ENCODE measurements at places on chromosomes 4 and X.

- DNase-seq: no peak
Observed at GRCh38 chr4:110091434-110092140, 106.8 kb downstream of the ELOVL6 start.

DNA sequence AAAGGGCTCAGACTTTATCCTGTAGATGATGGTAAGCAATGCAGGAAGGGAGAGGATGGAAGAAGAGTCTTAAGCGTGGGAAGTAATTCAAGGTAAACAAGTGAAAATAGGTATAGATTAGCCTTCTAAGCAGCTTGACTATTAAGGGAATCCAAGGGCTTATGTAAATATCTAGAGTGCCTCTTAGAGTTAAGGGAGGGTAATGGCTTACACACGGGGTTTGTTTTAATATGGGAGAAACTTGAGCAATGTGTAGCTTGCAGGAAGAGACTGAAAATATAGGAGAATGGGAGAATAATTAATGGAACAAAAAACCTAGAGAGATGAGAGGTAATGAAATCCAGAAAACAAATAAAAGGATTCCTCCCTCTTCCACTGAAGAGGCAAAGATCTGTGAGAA is 12.8 kb upstream of the SAP30 start:
- DNase-seq: no peak

- DNase-seq: no peak
Observed at GRCh38 chr4:114223580-114223979, 244.1 kb upstream of the ARSJ start.

GRCh38 chrX:29528281-29528680 is 687.1 kb upstream of the MAGEB2 start:
- no peak for DNase-seq

DNA sequence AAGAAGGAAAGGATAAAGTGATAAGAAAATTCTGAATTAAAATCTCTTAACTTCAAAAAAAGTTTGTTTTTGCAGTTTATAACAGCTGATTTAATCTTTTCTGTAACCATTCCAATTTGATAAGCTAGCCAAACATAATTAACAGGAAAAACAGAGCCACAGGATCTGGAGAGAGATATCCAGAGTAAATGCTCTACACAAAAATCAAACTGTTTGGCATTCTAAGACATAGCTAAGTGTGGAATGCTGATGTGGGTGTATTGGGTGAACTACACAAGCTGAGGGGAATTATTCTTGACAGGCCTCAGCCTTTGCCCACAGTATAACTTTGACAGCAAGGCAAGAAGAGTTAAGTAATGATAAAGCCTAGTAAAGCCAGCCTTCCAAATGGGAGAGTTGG is 184.8 kb downstream of the GABRG1 start:
- DNase-seq: no peak

DNA sequence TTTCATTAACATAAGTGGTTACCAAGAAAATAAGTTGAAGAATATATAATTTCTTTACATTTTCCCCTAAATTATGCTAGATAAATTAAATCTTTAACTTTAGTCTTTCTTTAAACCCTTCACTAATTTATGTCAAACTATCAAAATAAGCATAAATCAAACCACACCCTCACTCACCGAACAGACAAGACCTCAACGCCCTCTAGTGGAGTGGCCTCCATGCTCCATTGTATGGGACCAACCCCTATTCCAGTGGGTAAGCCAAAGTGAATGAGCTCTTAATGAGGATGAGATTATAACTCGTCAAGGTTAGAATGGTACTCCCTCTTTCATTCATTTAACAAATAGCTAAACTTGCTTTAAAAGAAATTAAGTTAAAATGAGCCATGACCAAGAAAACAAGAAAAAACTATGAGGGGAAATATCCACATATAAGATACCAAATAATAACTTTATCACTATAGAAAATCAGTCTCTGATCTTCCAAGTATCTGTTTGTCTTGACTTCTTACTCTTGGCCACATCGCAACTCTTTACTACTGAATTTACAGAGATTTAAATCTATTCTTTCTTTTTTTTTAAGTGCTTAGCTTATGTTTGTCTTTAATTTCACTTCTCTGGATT is 15.6 kb upstream of the BBS12 start:
- peak; percentile 60 for DNase-seq

DNA sequence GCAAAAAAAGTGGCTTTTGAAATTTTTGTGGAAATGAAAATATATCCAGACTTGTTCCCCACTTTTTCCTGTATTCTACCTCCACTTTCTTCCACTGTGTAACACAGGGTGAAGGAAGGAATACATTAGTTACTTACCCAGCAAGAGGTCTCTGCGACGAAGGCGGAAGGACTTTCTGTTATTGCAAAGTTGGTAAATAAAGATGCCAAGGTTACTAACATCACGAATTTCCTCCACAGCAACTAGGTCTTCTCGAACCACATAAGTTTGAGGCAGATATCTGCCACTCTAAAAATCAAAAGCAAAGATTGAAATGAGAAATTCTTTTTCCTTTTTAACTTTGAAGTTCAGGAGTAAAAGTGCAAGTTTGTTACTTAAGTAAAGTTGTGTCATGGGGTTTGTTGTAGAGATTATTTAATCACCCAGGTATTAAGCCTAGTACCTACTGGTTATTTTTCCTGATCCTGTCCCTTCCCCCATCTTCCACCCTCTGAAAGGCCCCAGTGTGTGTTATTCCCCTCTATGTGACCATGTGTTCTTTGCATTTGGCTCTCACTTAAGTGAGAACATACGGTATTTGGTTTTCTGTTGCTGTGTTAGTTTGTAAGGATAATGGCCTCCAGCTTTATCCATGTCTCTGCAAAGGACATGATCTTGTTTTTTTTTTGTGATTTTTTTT is 5.8 kb downstream of the ITM2A start:
- no peak for DNase-seq

DNA sequence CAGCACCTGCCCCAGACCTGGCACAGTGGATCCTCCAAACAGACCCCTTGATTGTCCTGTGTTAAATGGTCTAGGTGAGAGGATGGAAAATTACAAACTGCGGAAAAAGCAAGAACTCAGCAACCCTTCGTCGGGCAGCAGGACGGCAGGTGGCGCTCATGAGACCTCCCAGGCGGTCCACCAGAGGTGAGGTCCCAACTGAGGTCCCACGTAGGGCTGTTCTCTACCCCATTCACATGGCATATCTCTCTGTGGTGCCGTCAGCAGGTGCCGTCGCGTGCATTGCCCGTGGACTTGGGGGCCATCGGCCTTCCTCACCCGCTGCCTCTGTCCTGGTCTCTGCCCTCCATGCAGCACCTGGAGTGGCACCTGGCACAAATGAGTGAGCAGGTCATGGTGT is 88.2 kb downstream of the CRMP1 start:
- no peak for DNase-seq

DNA sequence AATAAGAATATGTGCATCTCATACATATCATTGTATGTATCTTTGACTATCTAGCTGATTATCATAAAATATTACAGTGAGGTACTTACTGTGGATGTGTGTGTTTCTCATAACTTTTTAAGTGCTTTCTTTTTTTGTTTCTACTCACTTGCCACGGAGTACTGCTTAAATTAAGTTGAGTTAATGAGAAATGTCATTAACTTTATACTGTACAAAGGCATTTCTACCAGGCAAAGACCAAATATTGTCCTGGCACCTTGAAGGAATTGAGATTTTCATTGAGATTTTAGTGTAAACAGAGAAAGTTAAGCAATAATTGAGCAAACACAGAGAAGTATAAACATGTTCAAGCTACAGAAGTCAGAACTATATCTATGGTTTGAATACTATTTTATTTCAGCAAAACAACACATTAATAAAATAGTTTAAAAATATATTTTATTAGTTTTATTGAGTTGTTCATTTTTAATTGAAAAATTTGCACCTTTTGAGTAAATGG is 1750.0 kb downstream of the PCDH7 start:
- DNase-seq: no peak

DNA sequence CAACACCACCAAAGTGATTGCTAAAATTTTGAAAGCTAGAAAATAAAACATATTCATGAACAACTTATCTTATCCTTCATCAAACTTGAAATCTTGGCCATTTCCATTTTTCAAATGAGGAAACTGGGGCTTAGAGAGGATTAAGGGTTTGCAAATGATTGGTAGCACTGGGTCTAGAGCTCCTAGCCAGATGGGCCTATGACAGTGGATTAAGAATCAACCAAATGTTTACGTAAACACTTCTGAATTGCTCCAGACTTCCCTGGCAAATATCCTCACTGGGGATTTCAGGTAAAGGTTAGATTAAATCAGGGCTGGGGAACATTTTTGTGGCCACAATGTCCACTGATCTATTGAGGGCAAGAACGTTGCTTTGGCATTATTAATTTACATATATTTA is 241.2 kb downstream of the ANK2 start:
- no peak for DNase-seq

GRCh38 chrX:109958266-109958665 is 44.6 kb upstream of the TMEM164 start:
- no peak for DNase-seq

DNA sequence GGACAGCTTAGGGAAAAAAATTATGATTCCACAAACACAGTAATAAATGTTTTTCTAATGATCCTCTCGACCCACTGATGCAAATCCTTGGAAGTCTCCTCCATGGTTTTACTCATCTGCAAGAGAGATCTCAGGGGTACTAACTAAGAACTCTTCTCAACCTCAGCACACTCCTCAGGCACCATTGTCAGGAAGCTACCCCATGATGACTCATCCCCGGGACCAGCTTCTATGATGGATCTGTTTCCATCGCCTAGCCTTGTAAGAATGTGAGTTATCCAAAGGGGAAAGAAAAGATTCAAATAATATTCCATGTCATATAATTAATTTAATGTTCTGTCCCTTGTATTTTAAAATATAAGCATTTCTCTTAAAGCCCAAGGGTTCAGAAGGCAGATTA is 816.1 kb upstream of the IGFBP7 start:
- no peak for DNase-seq

DNA sequence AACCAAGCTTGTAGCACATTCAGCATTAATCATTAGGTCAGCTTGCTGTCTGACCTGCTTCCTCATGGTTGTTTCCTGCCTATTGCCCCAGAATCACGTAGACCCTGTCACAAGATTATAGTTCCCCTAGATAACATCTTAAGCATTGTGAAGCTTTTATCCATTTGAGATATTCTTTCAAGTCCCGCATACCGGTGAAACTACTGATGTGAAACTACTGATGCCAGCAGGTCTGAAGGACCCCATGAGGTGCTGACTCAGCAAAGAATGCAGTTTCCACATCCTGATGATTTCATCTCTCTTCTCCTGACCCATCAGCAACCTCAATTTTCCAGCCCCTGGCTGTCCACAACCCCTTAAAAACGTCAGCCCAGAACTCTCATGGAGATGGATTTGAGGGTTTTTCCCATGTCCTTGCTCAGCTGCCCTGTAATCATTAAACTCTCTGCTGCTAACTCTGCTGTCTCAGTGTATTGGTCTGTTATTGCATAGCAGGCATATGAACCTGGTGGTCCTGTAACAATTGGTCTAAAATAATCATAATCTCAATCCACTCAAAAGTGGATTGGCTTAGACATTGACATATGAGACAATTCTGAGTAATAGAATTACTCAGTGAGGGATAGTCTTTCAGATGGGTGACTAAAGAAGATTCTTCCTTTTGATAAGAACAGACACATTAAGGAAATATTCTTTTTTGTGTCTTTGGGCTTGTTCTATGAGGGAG is 26.3 kb upstream of the UBA6 start:
- no peak for DNase-seq

GRCh38 chrX:30892591-30892990 is 3.5 kb upstream of the TAB3 start:
- no peak for DNase-seq

- no peak for DNase-seq
Observed at GRCh38 chr4:70863099-70863790, 23.6 kb upstream of the GRSF1 start.

GRCh38 chrX:71664889-71665491 is 2.4 kb upstream of the LOC101059915 start:
- DNase-seq: no peak

DNA sequence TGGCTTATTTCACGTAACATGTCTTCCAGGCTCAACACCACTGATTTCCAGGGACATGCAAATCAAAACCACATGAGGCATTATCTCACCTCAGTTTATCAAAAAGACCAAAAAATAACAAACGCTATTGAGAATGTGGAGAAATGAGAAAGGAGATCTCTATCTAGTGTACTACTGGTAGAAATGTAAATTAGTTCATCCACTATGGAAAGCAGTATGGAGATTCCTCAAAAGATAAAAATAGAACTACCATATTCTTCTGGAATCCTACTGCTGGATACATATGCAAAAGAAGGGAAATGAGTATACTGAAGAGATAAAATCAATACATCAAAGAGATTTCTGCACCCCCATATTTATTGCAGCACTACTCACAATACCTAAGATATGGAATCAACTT is 329.6 kb upstream of the NDST3 start:
- no peak for DNase-seq

GRCh38 chrX:70454441-70455365 is 10.1 kb downstream of the DLG3 start:
- peak; percentile 68 for DNase-seq

DNA sequence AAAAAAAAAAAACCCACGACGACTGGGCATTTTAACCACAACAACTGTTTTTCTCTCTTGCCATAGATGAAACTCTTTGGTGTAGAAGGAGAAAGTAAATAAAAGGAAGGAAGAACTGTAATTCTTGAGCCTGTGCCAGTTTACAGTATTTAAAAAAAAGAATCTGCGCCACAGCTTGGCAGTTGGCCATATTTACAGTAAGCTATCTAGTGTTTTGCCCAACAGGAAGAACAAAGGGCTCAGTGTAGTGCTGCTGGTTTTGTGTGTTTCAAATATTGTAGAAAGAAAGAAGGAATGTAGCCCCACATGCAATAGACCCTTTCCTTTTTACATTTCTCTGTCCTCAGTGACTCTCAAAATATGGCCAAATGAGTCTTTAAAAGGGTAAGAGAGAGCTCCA is 66.1 kb downstream of the NR3C2 start:
- DNase-seq: peak; percentile 26

- DNase-seq: peak; percentile 4
Observed at GRCh38 chrX:46653482-46653881, 79.9 kb downstream of the CHST7 start.

- DNase-seq: peak; percentile 13
Observed at GRCh38 chrX:30488092-30488491, 89.5 kb downstream of the TASL start.

- no peak for DNase-seq
Observed at GRCh38 chr4:5973033-5973432, 45.2 kb downstream of the C4orf50 start.

- no peak for DNase-seq
Observed at GRCh38 chr4:124253080-124253479, 459.5 kb downstream of the ANKRD50 start.

DNA sequence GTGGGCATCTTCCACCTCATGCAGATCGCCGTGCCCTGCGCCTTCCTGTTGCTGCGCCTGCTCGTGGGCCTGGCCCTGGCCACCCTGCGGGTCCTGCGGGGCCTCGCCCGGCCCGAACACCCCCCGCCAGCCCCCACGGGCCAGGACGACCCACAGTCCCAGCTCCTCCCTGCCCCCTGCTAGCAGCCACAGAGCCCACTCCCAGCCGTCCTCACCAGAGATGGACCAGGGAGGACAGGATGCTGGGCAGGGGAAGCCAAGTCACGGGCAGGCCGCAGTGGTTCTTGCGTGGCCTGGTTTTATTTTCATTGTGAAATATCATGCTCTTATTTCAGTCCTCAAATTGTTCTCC is 15.1 kb downstream of the DGKQ start:
- DNase-seq: no peak
